ENCODE measurements at places on chromosomes 2 and 18.

DNA sequence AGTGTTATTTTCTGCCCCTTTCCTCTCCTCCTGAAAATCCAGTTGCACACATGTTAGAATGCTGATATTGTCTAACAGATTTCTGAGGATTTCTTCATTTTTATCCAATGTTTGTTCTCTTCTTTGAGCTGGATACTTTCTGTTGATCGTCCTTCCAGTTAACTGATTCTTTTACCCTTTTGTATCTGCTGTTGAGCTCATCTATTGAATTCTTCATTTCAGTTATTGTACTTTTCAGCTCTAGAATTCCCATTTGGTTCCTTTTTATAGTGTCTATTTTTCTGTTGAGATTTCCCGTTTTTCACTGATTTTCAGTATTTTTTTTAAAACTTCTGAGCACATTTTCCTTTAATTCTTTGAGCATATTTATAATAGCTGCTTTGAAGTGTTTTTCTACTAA is 77.9 kb upstream of the B3GNT7 start:
- no peak for DNase-seq

DNA sequence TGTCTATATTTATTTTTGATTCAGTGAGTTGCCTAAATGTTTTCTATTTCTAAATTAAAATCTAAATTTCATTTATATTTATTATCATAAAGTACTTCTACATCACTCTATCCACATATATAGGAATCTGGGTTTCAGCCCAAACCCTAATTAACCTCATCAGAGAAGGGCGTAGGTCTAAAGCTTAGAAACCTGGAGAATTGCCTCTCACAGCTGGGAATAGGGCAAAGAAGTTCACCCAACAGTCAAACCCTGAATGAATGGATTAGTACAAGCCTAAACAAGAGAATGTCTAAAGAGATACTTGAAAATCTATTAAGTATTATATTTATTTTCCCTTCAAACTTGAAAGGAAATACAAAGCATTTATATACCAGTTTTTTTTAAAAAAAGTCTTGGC is 26.2 kb downstream of the TFPI start:
- DNase-seq = no peak

DNA sequence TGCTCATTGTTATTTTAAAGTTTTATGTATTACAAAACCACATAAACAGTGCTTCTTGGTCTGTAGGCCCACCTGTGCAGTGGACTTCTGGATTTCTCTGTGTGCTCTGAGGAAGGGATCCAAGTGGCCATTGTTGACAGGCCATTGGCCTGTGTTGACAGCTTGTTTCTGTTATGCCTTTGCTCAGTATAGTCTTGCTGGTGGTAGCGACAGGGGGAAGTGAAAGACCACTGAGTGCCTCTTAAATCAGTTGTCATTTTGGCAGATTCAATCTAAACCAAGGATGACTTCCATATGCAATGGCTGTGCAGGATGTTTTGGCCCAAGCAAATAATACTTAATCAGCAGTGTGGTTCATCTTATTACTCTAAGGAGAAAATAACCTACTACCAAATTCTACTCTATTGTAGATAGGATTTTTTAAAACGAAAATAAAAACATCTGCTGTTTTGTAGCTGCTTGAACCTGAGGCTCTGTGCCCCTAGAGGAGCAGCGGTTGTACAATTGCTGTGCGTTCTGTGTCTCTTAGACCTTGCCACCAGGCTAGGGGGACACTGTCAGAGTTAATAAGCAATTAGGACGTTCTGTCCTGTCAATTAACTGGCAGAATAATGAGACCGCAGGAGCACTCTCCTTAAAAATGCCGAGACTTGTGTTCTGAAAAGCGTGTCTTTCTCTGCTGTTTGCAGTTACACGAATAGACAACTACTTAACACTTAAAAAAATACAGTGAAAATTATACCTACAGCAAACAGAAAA is 108.2 kb downstream of the RHBDD1 start:
- no peak for DNase-seq

DNA sequence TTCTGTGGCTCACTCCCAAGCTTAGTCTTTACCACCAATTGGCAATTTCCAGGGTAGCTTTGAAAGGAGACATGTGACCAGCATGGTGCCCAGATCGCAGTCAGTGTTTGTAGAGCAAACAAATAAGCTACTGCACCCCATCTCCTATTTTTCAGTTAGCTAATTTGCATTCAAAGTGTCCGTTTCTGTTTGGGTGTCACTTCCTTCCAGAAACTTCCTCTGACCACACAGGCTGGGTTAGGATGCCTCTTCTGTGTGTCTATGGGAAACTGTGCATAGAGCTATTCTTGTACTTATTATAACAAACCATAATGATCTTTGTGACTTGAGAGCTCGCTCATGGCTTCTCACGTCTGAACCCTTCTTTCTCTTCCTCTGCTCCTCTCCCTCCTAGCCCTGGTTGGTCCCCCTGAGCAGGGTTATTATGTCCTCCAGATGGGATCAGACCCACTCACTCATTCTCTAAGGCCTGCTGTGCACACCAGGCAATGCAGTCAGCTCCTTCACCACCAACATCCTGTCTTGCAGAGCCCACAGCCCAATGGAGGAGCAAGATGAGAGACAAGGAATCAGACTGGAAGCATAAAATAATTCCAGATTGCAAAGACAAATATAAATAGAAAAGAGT is 101.2 kb upstream of the ALK start:
- DNase-seq = no peak

GRCh38 chr18:4755848-4756247 is 300.7 kb upstream of the DLGAP1 start:
- DNase-seq = no peak

DNA sequence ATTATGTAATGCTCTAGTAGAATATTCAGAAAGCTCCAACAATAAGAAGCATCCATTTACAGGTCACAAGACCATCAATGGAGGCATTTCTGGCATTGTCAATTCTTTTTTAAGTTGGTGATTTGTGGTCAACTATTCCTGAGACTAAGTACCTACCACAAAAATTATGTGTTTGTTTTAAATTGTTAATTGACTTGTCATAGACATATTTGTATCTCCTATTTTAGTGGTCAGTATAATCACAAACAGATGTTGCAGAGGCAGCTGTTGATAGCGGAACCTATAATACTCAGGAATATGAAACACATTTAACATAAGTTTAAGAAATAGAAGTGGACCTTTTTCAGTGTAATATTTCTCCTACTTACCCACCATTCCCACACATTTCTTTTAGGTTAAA is 430.1 kb downstream of the CCDC85A start:
- DNase-seq = no peak

GRCh38 chr2:174693344-174693743 is 70.9 kb downstream of the CHRNA1 start:
- DNase-seq = no peak

- DNase-seq = no peak
Observed at GRCh38 chr2:128305555-128306080, 13.1 kb downstream of the HS6ST1 start.

GRCh38 chr2:143696651-143697050 is 567.4 kb downstream of the ARHGAP15 start:
- no peak for DNase-seq

DNA sequence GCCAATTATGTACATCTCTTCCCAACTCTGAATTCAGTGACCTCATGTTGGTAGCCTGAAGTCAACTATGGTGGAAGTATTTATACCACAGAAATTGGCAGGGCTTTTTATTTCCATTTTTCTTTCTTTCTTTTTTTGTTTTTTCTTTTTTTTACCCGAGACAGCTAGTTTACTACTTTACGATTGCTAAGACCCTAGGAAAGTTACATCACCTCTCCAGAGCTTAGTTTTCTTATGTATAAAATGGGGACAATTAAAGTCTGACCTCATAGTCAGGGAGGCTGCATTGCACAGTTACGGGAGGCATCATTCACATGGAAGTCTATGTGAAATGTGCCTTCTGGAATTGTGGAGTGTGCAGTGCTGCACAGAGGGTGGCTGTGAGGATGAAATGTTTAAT is 194.3 kb downstream of the MTX2 start:
- DNase-seq = no peak

DNA sequence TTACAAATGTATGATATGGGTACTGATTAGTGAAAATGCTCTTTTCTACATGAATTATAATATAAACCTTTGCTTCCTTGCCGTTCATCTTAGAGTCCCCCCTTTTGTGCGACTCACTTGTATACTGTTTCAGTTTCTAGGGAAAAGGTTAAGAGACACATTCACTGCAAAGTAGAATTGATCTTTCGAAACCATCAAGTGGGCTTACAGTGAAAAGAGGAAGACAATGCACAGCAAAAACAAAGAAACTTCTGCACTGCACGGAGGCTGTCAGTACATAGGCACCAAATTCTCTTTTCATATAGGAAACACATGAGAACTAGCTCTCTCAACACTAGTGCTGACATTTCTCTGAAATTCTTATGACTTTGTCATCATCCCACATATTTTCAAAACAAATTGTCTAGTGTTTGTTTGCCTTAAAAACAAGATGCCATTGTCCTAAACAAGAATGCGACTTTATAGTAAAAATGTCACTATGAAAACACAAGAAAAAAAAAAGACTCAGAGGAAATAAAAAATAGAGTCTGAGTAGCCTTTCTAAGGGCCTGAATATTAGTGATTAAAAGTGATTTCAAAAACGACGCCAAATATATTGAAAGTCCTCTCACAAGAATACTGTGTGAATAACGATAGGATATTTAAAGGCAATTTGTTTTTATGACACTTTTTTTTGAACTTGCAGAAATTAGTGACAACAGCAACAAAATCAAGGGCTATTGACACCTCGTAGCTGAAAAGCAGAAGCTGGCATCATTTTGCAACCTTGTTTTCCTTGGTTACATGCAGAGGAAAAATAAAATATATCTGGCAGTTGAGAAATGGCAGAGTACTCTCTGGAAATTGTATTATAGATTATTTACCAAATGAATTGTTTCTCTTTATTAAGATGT is 827.0 kb downstream of the BCL11A start:
- DNase-seq = peak; percentile 4

DNA sequence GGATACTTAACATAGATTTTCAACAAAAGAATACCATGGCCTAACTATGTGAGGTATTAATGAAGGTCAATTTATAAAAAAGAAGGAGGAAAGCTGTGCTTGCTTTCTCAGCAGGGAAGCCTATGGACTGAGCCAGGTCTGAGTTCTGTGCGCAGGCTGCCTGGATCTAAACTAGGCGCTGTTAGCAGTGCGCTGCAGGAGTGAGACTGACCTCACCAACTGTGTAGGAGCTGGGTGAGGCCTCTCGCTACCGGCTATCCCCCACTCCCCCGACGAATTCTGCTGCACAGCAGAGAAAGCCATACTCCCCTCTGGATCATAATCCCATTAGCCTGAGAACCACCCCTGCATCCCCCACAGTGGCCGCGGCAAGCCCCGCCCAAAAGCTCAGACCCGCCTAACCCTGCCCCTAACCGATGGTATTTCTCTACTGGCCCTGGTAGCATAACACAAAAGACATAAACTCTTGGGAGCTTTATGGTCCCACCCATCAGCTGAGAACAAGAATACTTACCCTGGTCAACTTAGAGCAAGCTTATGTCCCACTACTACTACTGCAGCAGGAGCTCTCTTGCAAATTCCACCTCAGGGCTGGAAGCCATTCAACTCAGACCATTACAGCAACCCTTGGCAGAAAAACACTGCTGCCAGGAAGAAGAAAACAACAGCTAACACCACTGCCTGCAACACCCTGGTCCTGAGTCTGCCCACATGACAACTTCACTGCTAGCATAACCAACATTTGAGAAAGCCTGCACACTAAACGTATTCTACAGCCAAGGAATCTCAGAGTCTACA is 28.0 kb downstream of the SULT1C2 start:
- DNase-seq = no peak

GRCh38 chr2:76450024-76450475 is 739.3 kb upstream of the GCFC2 start:
- DNase-seq = no peak

- DNase-seq = no peak
Observed at GRCh38 chr2:160911258-160911657, 249.0 kb upstream of the TANK start.

GRCh38 chr2:85318222-85319074 is 9.3 kb downstream of the TGOLN2 start:
- DNase-seq = no peak

- DNase-seq = peak; percentile 46
Observed at GRCh38 chr2:27191070-27191829, 20.6 kb upstream of the ATRAID start.

DNA sequence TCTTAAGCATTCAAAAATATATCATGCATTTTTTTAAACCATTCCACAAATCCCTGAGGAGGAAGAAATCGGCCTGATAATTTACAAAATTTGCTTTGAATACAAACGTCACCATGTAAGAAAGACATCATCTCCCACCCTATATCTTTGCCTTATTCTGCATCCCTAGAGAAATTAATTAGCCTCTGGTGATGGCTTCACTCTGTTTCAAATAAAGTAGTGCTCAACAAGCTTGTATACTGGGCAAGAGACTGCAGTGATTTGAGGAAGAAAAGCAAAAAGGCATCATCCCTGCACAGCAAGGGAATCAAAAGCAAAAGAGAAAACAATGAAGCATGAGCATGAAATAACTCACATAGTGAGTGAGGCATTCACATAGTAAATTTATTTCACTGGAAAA is 375.5 kb downstream of the CDH7 start:
- DNase-seq = no peak

- no peak for DNase-seq
Observed at GRCh38 chr2:13106302-13106701, 389.6 kb downstream of the TRIB2 start.

DNA sequence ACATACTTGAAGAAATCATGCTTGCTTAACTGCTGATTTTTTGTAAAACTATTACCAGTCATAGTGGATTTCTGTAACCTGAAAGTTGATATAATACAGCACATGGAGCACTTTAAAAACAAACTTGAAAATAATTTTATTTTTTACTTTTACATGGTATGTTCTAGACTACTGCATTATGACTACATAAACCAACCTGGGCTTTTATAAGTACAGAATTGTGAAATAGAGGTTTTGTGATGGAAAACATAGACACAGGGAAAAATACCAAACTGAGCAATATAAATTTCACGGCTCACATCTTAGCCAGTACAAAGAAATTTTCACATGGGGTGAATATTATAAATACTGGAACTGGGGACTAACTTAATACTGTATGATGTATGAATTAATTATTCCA is 59.3 kb upstream of the CTIF start:
- DNase-seq = no peak

Measured in globus pallidus (tissue), 1 donor.